ENCODE measurements at places on chromosomes 7 and 10.

DNA sequence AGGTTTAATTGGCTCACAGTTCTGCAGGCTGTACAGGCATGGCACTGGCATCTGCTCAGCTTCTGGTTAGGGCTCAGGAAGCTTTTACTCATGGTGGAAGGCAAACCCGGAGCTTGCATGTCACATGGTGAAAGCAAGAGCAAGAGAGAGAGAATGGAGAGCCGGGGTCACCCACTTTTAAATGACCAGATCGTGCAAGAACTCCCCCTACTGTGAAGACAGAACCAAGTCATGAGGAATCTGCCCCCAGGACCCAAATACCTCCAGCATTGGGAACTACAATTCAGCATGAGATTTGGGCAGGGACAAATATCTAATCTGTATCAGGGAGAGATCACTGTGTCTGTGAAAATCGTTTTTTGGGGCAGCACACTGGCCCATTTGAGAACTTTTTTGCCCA lies 110.0 kb upstream of the MYO3A start:
- DNase-seq = no peak

- DNase-seq = no peak
Observed at GRCh38 chr10:93475871-93476270, 6.3 kb downstream of the MYOF start.

DNA sequence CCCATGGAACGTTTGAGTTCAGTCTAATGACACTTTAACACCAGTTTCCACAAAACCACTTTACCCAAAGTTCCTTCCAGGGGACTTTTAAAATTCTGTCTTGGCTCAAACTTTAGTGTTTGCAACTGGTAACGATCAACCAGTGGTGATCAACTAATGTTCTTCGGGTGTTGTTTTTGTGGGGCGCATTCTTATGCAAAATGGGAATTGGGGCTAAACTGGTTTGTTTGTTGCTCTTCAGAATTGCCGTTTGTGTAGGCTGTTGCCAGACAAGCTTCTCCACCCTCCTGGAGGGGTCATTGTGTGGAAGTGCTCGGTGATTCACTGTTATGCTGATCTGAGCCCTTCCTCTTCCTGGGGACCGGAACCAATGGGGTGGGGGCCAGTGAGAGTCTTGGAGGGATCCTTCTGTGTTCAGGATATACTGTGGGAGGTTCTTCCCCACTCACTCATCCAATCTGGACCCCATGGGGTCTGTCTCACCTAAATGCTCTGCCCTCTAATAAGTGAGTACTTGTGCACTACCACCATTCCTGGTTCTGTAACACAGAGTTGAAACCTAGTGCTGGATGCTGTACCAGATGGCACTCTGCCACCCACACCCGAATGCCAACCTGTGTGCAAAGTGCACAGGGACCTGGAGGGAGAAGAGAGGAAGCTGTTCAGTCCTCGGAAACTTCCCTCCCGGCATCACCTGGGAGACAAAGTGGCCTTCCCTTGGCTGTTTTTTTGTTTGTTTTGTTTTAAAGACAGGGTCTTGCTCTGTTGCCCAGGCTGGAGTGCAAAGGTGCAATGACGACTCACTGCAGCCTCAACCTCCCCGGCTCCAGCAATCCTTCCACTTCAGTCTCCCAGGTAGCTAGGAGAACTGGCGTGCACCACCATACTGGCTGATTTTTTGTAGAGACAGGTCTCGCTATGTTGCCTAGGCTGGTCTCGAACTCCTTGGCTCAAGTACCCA lies 2.1 kb downstream of the NFE2L3 start:
- DNase-seq = no peak

- no peak for DNase-seq
Observed at GRCh38 chr7:35856175-35856574, 55.3 kb downstream of the SEPTIN7 start.

Data from GM04503 (cell line).